ENCODE measurements at places on chromosomes 11 and 22.

DNA sequence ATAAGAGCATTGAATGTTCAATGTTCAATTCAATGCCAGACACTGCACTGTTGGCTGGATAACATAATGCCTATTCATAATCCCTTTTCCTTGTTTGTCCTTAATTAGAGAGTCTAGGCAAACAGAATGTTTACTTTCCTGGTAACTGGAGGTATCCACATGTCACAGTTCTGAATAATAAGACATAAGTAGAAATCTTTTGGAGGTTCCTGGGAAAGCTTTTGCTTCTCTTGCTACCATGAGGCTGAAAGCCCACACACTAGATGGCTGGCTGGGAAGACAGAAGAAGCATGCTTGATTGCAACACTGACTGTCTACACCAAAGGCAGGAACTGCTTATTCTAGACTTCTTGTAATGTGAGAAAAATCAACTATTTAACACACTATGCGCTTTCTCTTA, 79.5 kb downstream of the GAB2 start:
- no peak for DNase-seq

GRCh38 chr22:32986766-32987040, 71.5 kb downstream of the SYN3 start:
- no peak for DNase-seq

GRCh38 chr22:49035818-49036457, 791.7 kb downstream of the BRD1 start:
- DNase-seq, result no peak

DNA sequence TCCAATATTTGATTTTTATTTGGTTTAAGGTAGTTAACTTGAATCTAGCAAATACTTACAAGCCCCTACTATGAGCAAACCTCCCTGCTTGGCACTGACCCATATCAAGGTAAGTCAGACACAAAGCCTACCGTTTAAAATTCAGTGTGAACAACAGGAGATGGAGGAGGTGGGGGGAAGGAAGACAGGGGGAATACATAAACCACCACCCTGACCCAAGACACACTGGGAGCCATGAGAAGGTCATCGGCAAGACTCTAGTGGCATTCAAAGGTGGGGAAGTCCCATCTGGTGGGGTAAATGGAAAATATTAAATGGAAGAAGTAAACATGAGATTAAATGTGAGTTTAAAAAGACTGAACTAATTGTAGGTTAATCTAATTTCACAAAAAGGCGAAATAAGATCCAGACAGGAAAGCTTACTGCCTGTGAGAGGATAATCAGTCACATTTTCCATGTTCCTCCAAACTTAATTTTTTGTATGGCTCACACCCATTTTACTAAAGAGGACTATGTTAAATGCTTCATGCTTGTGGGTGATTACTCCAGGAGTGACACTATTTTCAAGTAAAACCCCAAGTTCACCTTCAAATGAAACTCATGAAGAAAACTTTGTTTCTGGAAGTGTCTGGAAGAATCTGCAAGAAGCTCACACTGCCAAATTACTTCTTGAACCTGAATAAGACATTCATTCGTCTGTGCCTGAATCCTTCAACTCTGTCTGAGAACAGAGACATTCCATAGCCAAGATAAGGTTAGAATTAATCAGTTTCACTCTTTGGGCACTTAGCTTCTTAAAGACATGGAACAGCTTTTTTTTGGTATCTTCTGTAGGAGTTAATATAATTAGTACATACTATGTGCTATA, 51.7 kb downstream of the PITPNB start:
- no peak for DNase-seq

DNA sequence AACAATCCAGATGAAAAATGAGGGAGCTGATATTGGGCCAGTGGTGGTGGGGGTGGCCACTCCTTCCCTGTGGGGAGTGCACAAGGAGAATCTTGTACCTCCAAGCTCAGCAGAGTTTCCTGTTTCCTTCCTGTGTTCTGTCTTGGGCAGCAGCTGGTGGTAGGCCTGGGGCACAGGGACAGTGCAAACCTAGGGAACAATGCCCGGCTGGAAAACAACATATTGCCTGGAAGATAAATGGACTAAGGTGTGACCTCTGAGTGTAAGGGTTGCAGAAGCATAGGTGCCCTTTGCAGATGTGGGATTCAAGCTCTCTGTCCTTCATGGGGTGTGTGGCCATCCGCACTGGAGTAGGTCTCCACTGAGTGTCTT, 5.8 kb upstream of the JAM3 start:
- DNase-seq, result no peak

DNA sequence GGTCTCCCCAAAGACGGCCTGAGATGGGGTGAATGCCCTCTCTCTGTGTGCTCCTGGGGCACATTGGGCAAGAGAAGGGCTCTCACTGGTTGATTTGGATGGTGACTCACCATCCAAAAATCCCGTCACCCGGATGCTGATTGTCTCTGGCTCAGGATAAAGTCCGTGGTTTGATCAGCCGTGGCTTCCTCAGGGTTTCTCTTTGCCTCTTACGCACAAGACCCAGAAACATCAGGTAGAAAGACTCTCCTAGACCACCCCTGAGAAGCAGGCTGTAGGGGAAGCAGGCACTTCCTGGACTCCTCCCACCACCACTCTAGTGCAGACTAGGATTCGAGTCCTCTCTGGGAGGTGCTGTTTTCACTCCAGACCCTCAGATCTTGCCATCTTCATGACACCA, 176.1 kb upstream of the NCAM1 start:
- DNase-seq, result no peak

- no peak for DNase-seq
Observed at GRCh38 chr11:46649180-46649738, 31.9 kb downstream of the ATG13 start.

GRCh38 chr11:47946682-47947559, 33.4 kb upstream of the PTPRJ start:
- DNase-seq, result no peak

DNA sequence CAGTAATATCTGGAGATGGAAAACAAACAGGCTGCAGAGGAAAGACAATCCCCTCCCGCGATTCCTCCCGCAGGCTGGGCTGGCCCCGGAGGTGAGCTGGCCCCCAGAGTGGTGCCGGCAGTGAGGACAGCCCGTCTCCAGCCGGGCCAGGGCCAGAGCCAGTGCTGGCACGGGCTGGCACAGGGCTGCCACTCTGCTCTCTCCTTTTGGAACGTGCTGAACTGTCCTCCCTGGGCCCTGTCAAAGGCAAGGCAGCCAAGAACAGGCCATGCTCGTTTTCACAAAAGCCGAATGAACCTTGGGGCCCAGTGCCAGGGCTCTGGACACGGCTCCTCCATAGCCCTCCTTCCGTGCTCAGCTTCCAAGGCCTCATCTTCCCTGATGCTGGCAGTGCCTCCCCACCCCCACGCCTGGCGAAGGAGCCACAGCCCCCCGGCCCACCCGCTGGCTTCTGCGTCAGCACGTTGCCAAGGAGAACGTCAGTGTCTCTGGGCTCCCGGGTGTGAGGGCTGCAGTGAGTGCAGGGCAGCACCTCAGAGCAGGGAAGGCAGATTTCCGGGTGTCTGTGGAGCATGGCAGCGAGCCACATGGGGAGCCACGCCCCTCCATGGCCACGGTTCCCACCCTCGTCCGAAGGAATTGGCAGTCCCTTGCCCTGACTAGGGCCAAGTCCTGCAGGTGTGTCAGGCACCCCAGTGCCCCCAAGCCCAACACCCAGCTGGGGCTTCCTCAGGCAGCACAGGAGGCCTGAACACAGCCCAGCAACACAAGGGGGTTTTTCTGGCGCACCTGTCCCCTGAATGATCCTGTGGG, 28.6 kb downstream of the GNAZ start:
- DNase-seq, result no peak

DNA sequence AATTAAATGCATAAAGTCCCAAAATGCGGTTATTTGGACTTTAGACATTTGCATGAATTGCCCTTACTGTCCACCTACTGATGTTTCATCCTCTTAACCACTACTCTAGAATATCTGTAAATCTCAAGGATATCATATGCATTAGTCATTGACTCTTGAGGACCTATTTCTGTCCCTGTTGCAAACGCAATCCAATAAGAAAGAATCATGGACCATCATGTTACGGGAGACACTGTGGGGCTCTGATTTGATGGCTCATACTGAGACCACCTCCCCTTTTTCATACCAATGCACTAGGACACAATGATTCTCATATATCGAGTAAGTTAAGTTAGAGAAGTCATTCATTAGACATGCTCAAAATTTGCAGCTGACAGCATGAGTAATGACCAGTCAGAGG, 14.4 kb downstream of the POU2AF2 start:
- DNase-seq, result no peak

GRCh38 chr11:17603056-17603825, 56.2 kb downstream of the OTOG start:
- no peak for DNase-seq

DNA sequence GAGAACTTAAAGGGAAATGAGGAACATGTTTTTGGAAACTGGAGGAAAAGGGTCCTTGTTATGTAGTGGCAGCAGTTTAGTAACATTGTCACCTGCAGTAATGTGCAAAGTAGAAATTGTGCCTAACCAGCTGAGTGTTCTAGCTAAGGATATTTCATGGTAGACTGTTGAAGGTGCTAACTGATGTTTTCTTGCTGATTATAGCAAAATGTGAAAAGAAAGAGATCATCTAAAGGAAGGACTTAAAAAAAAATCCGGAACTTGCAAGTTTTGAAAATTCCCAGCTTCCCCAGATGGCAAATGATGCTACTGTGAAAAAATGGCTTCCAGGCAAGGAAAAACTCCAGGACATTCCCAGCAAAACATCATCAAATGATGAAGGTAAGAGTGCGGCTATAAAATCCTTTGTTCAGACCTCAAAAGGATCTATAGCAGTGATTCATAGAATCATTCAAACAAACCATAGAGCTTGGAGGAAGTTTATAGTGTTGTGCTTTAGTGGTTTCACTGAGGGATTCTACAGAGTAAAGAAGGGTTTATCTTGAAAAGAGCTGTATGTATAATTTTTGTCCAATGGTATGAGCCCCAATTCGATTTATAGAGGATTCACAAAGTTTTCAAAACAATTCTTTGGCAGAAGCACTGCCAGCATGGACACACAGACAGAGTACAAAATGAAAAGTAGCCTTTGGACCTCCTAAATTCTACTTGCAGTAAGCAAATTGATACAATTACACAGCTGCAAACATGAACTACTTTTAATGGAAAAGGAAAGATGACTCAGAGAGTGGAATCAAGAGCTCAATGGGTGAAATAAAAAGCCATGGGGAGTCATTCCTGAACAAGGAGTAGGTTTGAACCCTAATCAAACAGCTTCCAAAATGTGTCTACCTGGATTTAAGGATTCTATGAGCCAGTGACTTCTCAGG, 4.3 kb upstream of the TRIM44 start:
- DNase-seq, result no peak

DNA sequence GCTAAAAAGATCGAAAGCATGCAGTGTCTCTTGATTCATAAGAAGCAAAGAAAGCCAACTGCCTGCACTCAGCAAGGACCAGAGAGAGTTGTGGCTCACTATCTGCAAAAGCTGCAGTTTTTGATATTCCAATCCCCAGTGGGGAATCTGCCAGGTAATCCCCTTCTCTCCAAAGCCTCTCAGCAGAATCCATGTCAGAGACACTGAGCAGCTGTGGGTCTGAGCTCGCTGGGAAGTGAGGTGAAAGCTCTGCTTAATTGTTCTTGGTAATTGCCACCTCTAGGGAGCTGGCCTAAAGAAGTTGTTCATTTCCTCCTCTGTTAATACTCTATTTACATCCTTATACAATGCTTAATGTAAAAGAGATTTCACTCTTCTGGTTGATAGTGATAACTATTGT, 261.3 kb upstream of the LRRC4C start:
- no peak for DNase-seq

All from stimulated activated CD8-positive, alpha-beta memory T cell treated with anti-CD3 and anti-CD28 coated beads, Interleukin-15, amount 100 ng/mL, for 24 hours (primary cell).